ENCODE measurements at places on chromosomes 6 and 20.

DNA sequence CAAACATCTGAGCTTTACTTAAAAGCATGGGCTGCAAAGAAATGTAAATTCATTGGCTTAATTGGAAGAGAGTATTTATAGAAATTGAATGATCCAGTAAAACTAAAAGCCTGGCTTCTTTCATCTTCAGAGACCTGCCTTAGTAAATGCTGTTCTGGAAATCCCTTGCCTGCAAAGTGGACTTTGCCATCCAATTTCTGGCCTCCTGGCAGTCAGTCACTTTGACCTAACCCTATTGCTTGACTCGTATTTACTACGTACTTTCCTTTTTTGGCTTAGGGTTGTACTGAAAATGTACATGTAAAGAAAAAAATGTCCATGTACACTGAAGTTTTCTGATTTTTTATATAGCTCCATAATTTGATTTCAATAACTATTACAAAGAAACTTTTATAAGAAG lies 47.1 kb downstream of the E2F3 start:
- no peak for DNase-seq

- DNase-seq, result no peak
Observed at GRCh38 chr6:124535299-124535698, 426.9 kb upstream of the RNF217 start.

GRCh38 chr6:137218473-137218916 lies 690 bp downstream of the IFNGR1 start:
- DNase-seq, result peak; percentile 17

- DNase-seq, result no peak
Observed at GRCh38 chr6:134029495-134030455, 22.6 kb downstream of the SLC2A12 start.

- no peak for DNase-seq
Observed at GRCh38 chr6:155530219-155530834, 74.7 kb upstream of the NOX3 start.

- no peak for DNase-seq
Observed at GRCh38 chr6:89008001-89008814, 44.8 kb upstream of the RNGTT start.

DNA sequence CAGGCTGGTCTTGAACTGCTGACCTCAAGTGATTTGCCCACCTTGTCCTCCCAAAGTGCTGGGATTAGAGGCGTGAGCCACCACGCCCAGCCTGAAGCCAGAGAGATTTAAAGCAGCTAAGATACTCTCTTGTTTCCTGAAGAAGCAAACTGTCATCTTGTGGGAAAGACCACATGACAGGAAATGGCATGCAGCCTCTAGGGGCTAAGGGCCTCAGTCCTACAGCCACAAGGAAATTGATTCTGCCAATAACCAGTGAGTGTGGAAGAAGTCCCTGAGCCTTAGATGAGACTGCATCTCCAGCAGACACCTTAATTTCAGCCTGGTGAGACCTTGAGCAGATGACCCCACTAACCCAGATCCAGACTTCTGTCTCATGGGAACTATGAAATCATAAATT lies 40.9 kb downstream of the KIZ start:
- no peak for DNase-seq

- no peak for DNase-seq
Observed at GRCh38 chr6:106339334-106340029, 13.9 kb upstream of the ATG5 start.
